ENCODE measurements at places on chromosomes 7 and 10.

DNA sequence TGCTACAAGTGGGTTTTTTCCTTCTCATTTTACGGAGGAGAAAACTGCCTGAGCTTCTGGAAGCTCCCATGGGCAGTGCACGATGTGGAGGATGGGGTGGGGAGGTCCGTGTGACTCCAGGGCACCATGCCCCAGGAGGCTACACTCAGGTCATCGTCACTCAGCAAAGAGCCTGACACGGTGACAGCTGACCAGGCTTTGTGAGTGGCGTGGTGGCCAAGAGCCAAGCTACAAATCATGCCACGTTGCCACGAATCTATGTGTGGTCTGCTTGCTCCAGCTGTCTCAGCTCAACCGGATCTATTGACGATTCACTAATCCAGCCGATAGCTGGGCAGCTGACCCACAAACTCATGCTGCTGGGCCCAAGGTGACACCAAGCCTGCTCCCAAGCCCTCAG is 27.6 kb upstream of the C10orf71 start:
- no peak for DNase-seq

DNA sequence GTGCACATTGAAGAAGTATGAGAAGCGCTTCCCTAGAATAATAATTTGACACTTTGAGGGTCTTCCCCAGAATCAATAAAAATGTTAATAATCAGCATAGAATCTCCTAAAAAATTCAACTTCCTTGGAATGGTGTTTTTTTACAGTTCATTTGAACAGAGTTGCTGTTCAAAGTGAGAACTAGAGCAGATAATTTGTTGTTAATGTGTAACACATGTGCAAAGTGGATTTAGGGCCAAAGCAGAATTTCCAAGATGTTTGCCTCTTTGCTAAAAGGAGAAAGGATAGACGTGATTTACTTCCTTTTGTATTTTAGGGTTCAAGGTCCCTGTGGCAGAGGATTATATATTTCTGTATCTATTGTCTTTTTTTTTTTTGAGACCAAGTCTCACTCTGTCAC is 73.8 kb downstream of the ZNF277 start:
- no peak for DNase-seq

DNA sequence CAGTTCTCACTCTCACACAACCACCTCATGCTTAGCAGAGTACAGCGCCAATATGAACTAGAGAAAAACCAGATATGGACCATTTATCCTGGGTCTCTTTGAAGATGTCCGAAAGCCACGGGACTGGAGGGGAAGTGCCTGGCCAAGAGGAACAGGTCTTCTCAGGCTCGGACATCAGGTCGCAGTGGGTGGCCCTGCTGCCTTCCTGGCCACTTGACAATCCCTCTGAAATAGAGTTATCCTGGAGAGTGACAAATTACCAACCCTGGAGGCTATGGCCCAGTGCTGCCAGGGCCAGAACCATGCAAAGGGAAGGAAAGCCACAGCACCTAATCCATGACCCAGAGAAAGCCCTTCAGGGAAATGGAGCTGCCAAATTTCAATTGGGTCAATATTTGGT is 646.8 kb upstream of the NRP1 start:
- DNase-seq, result no peak

- no peak for DNase-seq
These were observed 140.5 kb downstream of the TWIST1 start for GRCh38 chr7:18976715-18977471.

DNA sequence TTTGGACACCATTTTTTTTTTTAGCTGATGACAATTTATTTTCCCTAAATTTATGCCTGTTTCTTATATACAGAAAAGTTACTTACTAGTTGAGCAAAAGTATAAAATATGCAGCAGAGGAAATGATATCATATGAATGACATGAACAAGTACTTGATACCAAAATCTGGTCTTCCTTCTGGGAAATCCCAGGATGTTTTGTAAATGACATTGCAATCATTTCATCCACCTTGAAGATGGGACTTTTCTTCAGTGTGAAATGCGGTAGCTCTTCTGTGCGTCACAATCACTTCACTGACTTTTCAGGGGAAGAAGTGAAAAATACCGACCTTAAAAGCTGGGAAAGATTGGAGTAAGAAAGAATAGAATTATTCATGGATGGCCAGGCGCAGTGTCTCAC is 23.8 kb downstream of the C1QL3 start:
- no peak for DNase-seq

- no peak for DNase-seq
These were observed 57.7 kb downstream of the PYROXD2 start for GRCh38 chr10:98357194-98357822.

Data from T-helper 17 cell (primary cell).